Left kidney (tissue), 8 donors: ENCODE measurements at places on chromosomes 1 and 21. TPM values are rescaled to one million over a fixed set of nuclear protein-coding genes. Genes with fewer than 3 reads are reported as not detected.

GRCh38 chr1:31752258-31752657 lies 11.9 kb downstream of the ADGRB2 start:
- DNase-seq: no peak

GRCh38 chr1:214570442-214570841 lies 19.0 kb upstream of the PTPN14 start:
- no peak for DNase-seq

DNA sequence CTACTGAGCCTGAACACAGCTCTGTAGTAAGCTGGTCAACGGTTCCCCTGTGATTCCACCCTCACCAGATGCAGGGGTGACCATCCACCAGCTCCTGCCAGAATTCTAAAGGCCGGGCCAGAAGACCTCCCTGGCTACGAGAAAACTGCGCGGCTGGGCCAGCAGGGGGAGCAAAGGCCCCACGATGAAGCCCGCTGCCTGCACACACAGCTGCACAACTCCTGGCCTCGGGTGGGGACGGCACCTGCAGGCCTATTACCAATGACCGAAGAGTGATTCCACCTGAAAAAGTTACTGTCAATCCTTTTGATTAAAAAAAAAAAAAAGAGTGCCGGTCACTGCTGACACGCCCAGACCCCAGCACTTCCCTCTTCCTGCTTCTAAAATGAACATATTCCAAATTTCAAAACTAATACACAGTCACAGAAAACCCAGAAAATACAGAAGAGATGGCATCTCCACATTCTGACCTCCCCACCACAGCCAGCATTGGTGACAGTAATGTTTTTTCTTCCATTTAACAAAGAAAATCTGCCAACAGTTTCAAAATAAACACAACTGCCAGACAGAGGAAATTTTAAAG lies 49.8 kb upstream of the RIPK4 start:
- peak; percentile 35 for DNase-seq

DNA sequence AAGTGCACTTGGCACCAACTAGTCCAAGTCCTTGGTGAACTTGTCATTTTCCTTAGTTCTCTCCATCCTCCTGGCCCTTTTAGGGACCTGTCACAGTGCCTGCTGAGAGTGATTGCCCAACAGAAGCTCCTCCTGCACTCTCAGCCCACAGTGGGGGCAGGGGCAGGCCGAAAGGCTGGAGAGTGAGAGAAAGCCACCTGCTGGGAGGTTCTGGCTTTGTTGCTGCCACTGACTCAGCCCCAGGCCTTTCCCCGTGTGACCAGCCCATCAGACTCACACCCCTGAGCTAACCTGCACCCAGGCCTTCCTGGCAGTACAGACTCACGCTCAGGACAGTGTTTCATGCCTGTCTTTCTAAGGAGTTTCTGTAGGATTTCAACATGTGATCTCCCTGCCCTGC lies 17.1 kb upstream of the PROK1 start:
- DNase-seq: no peak

DNA sequence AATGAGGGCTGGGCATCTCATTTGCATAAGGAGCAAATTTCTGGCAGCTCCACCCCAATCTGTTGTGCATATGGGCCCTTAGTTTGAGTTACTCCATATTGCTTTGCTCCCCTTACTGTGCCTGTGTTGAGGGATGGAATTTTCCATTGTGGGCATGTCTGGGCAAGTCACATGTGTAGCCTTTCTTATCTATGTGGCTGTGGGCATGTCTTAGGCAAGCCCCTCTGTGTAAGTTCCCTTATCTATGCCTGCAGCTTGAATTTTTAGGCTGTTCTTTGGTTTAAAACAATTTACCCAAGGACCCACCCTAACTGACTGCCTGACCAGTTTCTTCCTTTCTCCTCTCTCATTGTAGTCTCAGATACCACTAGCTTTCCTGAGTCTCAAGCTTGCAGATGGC lies 405.7 kb upstream of the NCAM2 start:
- DNase-seq: no peak

DNA sequence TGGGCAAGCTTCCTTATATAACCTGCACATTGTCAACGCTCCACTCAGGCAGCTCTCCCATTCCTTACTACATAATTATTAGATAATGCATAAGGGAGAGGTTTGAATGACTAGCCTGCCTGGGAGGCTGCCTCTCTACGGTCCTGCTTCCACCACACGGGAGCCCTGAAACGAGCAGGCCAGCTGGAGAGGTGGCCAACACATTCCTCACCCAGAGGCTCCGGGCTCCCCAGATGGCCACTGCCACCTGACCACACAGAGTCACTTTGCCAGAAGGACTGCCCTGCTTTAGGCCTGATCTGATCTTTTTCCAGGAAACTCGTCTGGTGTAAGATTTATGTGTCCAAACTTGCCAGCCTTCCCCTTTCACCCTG lies 27.9 kb downstream of the HIVEP3 start:
- no peak for DNase-seq

DNA sequence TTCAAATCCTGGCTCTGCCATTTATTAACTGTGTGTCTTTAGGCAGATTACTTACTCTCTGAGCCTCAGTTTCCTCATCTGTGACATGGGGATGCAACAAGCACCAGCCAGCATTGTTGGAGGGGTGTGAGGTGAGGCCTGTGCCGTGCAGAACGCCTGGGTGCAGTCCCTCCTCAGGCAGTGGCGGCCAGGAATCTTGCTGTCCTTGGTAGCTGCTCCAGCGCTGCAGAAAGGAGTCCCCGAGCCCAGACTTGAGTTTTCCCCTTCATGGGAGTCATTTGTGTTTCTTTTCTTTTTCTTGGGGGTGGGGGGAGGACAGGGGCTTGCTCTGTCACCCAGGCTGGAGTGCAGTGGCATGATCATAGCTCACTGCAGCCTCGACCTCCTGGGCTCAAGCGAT lies 46.6 kb downstream of the DISP3 start:
- no peak for DNase-seq

DNA sequence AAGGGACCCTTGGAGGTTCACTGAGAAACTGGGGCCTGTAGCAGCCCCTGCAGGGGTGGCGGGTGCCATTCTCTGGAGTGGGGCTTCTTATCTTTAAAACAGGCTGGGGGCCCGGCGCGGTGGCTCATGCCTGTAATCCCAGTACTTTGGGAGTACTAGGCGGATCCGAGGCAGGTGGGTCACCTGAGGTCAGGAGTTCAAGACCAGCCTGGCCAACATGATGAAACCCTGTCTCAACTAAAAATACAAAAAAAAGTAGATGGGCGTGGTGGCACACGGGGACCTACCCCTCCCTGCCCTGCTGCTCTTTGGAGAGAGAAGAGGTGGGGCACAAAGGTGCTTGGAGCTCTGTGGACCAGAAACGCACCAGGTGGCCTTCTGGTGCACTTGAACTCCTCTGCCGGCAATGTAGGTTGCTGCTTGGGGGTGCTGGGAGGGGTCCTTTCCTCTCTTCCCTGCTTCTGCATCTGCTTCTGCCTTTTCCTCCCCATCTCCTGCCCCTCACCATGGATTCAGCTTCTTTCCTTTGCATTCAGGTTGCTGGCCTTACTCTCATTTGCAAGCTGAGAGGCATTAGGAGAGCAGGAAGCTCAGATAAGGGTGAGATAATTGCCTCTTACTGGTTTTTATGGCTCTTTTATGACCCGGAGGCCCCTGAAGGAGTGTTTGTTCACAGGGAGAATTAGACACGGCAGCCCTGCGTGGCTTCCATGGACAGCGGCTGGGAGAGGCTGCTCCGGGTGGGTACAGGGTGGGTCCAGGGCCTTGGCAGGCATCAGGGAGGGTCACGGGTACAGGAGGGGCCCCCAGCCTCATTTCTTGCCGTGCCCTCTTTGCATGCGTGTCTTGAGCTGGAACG lies 57.4 kb downstream of the ARHGEF10L start:
- no peak for DNase-seq

- DNase-seq: no peak
Measured at GRCh38 chr1:208369045-208369444, 124.9 kb upstream of the PLXNA2 start.

- no peak for DNase-seq
Measured at GRCh38 chr1:184988506-184988905, 14.2 kb upstream of the NIBAN1 start.

DNA sequence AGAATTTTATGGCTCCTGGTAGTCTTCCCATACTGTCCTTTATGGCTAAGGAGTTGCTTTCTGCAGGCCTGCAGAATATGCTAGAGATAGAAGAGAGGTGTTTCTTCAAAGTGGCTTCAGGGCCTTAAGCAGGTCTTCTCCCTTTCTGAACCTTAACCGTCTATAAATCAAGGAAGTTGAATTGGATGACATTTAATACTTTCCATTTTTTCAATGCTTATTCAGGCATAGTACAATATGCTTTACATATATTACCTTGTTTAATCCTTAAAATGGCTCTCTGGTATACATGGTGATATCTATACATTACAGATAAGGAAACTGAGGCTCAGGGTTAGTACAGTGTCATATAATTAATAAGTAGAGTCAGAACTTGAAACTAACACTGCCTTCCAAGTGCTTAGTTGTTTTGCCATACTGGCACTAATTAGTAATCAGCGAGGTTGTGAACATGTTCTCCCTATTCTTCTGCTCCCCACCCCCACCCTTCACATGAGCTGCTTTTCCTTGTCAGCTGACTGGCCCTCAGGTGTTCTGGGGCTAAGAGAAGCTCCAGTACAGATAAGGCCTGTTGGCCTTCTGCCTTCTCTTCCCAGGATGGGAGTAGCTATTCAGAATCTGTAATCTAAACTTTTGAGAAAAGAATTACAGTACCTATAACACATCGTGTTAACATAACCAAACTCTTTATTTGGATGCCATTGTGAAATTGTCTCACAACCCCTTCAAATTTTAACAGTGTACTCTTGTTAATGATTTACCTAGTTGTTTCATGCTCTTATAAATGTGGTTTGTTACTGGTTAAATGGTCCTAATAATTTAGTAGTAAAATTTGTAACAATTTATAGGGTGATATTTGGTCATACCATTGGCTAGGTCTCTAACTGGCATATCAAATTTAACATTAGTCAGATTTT lies 13.6 kb downstream of the NFYC start:
- no peak for DNase-seq

- no peak for DNase-seq
Measured at GRCh38 chr1:70090875-70091274, 114.5 kb downstream of the LRRC40 start.

- DNase-seq: peak; percentile 70
Measured at GRCh38 chr1:184622136-184622823, 132.4 kb downstream of the EDEM3 start.

DNA sequence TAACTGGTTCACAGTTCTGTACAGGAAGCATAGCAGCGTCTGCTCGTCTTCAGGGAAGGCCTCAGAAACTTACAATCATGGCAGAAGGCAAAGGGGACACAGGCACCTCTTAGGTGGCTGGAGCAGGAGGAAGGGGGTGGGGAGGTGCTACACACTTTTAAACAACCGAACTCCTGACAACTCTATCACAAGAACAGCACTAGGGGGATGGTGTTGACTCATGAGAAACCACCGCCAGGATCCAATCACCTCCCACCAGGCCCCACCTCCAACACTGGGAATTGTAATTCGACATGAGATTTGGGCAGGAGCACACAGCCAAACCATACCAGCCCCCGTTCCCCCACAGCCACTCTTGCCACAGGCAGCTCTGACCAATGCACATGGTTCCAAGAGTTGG lies 306.3 kb upstream of the POU3F1 start:
- DNase-seq: no peak

DNA sequence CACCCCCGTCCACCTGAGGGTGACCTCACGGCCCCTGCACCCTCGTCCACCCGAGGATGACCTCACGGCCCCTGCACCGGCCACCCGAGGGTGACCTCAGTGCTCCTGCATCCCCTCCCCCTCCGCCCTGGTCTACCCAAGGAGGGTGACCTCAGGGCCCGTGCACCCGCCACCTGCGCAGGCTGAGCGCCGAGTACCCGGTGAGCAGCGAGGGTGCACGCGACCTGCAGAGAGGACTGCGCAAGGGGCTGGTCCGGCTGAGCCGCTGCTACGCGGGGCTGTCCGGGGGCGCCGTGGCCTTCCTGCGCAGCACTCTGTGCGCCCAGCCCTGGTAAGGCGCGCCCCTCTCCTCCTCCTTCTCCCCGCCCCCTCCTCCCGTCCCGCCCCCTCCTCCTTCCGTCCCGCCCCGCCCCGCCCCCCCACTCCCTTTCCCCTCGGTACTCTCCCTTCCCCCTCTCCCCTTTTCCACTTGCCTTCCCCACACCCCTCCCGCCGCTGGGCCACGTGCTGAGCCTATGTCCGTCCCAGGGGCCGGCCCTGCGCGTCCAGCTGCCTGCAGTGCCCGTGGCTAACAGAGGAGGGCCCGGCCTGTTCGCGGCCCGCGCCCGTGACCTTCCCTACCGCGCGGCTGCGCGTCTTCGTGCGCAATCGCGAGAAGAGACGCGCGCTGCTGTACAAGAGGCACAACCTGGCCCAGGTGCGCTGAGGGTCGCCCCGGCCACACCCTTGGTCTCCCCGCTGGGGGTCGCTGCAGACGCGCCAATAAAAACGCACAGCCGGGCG lies 28.4 kb downstream of the TRIM11 start:
- peak; percentile 74 for DNase-seq

DNA sequence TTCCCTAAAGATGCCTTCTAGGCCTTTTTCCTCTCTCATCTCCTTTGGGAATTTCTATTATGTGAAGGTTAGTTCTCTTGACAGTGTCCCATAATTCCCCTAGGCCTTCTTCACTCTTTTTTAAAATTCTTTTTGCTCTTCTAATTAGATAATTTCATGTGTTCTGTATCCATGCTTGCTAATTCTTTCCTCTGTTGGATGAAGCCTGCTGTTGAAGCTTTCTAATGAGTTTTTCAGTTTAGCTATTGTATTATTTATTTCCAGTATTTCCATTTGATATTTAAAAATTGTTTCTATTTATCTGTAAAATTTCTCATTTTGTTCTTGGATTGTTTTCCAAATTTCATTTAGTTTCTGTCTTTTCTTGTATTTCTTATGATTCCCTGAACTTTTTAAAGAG lies 28.5 kb upstream of the FAM163A start:
- no peak for DNase-seq

DNA sequence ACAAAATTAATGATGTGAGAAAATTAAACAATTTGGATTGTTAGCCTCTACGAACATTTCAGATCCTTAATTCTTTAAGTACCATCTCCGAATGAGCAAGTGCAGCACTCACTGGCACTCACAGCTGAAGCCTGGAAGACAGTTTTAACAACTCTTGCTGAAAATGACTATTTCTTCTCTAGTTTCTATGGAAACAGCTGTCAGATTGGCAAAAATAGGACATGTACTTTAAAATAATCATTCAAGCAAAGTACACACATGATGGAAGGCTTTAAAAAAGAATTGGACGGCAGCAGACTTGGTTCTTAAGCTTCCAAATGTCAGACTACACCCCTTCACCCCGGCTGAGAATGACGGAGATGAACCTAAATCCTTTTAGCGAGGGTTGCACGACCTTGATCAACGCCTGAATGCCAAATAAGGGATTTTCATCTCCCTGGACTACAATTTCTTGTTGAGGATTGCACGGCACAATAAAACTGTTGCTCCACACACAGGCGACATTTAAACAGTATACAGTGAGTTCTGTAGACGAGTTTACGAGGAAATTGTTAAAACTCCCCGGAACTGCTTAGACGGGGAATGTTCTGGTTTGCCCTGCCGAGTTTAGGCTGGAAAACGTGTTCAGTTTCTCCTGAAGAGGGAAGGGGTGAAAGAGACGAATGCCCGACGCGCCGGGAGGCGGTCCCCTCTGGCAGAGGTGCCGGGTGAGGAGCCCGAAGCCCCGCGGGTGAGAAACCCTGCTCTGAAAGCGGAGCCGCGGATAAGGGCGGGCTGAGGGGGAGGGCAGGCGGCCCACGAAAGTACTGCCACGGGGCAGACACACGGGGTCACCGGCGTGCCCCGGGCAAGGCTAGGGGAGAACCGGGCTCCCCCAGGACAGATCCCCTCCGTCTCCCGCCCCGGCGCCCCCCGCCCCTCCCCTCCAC lies 671 bp downstream of the OMA1 start:
- peak; percentile 66 for DNase-seq

ANXA9 gene
- 17.1 TPM for polyA plus RNA-seq

ADORA1 gene
- 4.6 TPM for polyA plus RNA-seq

NUDT4B gene
- 1.8 TPM for polyA plus RNA-seq

PGLYRP3 gene
- polyA plus RNA-seq: not detected

CD5L gene
- not detected for polyA plus RNA-seq
